BJ (cell line): ENCODE measurements at places on chromosomes 6 and 20.

- no peak for DNase-seq
Observed at GRCh38 chr6:166910601-166911000, 45.7 kb downstream of the RNASET2 start.

DNA sequence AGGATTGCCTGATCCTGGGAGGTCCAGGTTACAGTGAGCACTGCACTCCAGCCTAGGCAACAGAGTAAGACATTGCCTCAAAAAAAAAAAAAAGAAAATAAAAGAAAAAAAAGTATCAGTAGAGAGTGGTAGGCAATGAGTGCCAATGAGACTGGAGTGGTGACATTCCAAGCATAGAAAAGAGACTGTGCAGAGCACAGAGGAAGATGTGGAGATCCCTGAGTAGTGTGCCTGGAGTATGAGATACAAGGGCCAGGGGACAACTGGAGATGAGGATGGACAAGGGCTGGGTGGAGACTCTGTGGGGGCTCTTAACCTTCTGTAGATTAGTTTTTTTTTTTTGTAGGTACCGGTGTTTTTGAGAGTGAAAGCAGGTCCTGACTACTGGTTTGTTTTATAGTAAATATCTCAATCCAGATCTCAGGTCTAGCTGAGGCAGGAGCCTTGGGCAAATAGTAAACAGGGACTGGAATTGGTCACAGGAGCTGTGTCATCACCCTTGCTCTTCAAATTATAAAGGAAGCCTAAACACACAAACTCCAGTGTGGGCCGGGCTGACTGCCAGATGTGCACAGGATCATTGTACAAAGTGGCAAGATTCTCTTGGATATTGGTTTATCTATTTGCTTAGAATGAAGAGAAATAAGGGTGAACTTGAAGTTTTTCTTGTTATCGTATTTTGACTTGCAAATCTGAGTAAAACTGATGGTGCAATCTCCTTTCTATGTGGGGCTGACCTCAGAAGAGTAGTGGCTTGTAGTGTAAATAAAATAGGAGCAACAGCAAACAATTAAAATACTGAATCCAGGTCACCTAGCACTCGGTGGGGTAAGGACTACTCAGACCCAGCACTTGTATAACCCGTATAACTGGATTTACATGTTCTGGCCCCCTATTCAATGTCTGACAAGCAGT, 144.9 kb downstream of the SOX4 start:
- no peak for DNase-seq

GRCh38 chr6:2967936-2968335, 3.4 kb downstream of the SERPINB6 start:
- no peak for DNase-seq

- DNase-seq = no peak
Observed at GRCh38 chr6:56343295-56343694, 95.9 kb upstream of the COL21A1 start.

GRCh38 chr6:109720311-109720710, 29.2 kb downstream of the FIG4 start:
- DNase-seq = no peak

- DNase-seq = no peak
Observed at GRCh38 chr20:22070610-22071058, 365.2 kb downstream of the PAX1 start.

DNA sequence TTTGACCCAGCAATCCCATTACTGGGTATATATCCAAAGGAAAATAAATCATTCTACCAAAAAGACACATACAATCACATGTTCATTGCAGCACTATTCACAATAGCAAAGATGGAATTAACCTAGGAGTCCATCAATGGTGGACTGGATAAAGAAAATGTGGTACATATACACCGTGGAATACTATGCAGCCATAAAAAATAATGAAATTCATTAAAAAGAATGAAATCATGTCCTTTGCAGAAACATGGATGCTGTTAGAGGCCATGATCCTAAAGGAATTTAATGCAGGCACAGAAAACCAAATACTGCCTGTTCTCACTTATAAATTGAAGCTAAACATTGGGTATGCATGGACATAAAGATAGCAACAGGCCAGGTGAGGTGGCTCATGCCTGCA, 61.9 kb upstream of the BMP6 start:
- no peak for DNase-seq

DNA sequence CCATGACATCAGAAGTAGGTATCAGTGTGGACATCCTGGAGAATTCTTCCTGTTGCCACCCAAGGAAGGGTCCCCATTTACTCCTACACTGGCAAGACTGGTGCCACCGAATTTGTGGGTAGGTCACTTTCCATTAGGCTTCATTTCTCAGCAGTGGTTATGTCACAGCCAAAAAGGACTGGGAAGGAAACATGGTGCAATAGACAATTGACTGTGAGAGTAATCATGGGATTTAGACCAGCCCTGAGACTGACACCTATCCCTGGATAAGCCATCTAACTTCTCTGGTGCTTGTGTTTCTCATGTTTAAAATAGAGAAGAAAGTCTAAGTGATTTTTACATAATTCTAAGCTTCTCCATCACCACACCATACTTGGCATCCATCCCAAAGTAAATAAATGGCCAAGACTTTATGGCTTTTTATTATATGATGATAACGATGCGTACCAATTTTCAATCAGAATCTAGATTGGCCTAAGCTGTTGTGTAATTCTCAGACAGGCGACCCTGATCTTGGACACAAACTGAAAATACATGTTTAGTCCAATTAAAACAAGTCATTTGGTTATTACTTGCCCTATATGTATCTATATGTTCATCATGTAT, 10.2 kb downstream of the SMPDL3A start:
- DNase-seq = no peak

DNA sequence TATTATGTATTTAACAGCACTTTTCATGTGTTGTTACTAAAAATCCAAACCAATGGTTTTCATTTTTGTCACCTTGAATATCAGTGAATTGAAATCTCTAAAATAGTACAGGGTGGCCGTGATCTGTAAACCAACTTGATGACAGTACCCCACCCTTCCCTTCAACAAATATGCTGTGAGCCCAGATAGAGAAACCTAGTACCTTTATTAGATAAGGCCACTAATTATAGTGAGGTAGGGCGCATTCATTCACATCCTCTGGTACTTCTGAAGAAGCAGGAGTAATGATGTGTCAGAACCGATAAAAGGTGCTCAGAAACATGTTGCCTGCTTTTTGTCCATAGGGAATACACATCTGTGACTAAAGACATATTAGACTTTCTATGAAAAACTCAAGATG, 409.5 kb downstream of the GJA1 start:
- no peak for DNase-seq

DNA sequence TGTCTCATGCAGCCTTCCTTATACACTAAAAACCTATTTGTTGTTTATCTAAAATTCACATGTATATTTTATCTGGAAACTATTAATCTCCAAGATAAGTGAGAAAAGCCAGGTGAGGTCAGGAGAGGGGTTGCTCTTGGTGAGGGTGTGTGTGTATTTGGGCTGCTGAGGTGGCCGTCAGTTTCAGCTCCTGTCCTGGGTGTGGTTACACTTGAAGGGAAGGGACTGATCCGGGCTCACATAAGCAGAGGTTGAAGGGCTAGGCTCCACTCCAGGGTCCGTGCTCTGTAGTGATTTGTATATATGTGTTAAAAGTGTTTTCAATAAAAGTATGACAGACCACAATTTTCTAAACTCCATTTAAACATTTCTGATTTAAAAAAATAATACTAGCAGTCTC, 13.5 kb upstream of the SNAI1 start:
- no peak for DNase-seq

DNA sequence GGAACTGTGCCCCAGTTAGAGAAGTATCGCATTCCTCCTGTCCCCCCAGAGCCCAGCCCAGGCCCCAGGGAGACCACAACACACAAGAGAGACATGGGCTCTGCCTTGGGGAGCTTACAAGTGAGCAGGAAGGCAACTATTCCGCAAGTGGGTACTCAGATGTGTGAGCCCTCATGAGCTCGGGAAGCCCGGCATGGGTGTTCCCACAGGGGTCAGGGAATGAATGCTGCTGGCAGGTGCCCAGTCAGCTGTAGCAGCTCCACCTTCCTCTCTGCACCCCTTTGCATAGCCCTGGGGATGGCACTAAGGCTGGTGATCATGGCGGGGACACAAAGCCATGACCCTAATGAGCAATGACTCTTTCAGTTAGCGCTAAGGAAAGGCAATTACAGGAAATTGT, 194.1 kb downstream of the SYNDIG1 start:
- DNase-seq = no peak

GRCh38 chr6:112827793-112828192, 480.7 kb downstream of the RFPL4B start:
- DNase-seq = no peak

DNA sequence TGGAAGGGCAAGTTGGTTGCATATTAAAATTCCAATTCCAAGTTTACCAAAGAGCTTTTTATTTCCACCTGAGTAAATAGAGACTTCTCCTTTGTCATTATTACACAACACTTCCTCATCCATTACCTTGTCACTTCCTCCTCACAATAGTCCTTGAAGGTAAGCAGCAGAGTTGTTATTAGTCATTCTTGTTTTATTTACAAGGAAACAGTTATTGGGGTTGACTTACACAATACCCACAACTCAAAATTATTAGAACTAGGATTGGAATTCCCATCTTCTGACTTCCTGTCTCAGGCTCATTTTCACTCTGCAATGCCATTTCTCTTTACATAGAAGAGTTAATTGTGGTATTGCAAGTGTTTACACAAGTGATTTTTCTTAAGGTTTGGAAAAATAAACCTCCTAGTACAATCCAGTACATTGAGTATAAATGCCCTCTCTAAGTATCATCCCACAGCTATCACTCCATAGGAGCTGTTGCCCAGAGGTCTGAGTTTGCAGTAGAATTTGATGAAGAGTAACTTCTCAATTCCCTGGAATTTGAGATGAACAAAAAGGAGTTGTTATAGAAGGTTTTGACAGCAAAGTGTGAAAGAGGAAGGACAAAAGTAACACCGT, 28.9 kb upstream of the MTRF1L start:
- no peak for DNase-seq

- DNase-seq = no peak
Observed at GRCh38 chr20:31909253-31910070, 39.0 kb downstream of the TTLL9 start.

- DNase-seq = no peak
Observed at GRCh38 chr6:169702840-169703246, 917 bp downstream of the C6orf120 start.

- DNase-seq = no peak
Observed at GRCh38 chr6:107458672-107459282, 587 bp downstream of the PDSS2 start.

DNA sequence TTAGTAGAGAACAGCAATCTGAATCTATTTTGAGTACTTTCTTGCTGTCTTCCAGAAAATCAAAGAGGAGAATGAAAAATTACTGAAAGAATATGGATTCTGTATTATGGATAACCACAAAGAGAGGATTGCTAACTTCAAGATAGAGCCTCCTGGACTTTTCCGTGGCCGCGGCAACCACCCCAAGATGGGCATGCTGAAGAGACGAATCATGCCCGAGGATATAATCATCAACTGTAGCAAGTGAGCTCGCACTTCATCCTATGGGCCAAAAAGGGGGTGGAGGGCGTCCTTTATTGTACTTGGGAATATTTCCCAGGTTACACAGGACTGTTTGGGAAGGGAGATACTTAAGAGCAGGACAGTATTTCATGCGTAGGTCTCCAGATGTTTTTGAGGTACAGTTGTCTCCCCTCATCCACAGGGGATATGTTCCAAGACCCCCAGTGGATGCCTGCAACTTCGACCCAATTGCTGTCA, 37.3 kb upstream of the PLCG1 start:
- DNase-seq = no peak

DNA sequence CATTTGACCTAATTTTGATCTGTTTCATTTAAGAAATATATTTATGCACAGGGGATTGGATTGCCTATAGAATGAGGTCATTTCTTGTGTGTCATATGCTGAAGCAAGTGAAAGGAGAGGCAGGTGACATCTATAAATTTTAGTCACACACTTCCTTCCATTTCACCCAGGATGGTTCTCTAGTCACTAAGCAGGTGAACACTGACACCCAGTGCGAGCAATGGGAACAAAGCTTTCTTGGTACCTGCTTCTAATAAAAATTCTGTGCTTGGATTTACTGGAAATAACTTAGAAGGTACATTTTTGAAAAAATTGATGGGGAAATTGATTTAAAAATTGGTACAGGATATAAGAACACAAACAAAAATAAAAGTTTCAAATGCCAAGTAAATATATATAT, 66.9 kb upstream of the MC3R start:
- DNase-seq = no peak

GRCh38 chr6:153092082-153093013, 38.7 kb downstream of the RGS17 start:
- peak; percentile 47 for DNase-seq

DNA sequence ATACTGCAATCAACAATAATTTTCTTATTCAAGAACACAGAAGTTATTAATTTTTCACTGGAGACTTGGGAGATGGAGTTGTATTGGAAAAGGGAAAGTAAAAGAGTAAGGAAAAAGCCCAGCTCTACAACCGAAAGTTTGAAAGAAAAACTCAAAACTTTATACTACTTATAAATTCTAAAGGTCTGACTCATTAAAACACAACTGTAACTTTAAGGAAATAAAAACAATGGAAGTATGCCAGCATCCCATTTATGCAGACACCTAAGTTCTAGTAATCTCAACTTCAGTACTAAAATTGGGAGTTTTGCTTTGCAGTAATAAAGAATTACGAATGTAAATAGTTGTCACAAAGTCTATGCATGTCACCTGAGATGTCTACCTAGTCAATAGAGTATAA, 80.6 kb downstream of the IRAK1BP1 start:
- DNase-seq = peak; percentile 23

- DNase-seq = no peak
Observed at GRCh38 chr6:1957746-1958145, 287.7 kb downstream of the GMDS start.

DNA sequence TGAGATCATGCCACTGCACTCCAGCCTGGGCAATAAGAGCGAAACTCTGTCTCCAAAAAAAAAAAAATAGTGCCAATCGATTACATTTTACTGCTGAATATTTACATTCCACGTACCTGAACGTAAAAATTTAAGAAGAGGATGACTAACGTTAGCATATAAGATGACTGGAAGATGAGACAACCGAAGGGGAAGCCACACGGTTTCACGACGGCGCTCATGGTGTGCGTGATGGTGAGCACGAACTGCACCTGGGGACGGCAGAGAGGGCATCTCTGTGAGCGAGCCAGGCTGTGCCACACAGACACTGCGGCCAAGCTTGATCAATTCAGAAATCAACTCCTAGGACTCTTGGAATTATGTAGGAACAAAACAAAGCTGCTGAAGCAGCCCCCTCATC, 54.5 kb downstream of the ELOVL2 start:
- DNase-seq = no peak

DNA sequence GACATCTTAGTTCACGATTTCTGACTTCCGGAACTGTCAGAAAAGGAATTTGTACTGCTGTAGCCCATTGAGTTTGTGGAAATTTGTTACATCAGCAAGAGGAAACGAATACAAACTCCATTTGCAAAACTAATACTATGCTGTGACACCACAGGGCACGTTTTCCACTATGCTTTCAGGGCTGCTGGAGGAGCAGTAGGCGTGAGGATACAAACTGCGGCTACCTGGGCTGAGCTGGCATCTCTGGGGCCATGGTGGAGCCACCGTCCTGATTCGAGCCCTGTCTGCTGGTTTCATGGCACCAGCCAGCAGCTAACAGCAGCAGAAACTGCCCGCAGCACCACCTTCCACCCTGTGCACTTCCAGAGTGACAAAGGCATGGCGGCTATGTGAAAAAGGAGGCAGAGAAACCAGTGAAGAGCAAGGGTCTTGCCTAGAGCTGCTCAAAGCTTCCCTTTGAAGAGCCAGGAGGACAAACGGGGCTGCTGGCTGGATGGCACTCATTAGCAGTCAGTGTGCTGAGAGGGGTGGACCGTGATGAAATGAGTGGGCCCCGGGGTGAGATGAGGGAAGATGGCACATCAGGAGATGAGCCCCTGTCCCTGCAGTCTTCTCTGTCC, 58.9 kb upstream of the STX16 start:
- DNase-seq = no peak
